ENCODE measurements at places on chromosomes 7 and 10.

- DNase-seq, result no peak
These were observed 260.3 kb downstream of the ARHGAP12 start for GRCh38 chr10:31668326-31668725.

DNA sequence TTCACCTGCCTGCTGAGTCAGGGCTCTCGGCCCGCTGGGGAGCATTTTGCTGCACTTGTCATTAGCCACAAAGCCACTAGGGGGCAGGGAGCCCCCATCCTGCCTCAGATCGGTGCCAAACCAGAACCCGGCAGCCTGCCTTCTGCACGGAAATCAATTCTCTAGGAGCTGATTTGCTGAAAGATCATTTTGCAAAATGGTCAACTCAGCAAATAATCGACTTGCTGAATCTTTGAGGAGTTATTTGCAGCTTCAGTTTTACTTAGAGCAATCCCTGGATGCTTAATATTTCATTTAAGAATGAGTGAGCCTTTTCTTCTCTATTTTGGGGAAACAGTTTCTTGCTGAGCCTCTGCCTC lies 1.7 kb upstream of the GIMAP8 start:
- DNase-seq, result no peak

DNA sequence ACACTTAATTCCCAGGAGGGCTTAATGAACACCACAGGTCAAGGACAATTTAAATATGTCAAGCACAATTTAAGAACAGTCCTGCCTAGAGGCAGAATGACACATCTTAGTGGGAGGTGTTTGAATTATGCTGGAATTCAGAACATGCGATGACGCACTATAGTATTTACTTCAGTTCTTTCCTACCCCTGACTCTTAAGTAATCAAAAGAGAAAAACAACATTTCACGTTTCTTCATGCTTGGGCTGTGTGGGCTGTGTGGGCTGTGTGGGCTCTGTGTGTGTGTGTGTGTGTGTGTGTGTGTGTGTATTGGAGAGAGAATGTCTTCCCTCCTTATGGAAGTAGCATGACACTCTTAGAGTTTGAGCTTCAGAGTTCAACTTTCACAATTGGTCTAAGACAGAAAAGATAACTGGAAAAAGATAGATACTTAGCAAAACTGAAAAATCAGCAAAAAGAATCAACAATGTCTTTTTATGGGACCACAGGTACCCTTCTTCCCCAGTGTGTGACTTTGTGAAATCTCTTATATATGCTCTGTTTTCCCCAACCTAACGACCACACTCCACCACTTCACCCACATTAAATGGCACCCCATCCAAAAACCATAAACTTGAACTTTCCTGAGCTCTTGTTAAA lies 33.7 kb upstream of the CABCOCO1 start:
- no peak for DNase-seq

GRCh38 chr7:5629941-5630340 lies 151.5 kb downstream of the RNF216 start:
- peak; percentile 64 for DNase-seq
